Stimulated activated CD4-positive, alpha-beta T cell treated with anti-CD3 and anti-CD28 coated beads, Interleukin-15, amount 100 ng/mL, for 1 hour (primary cell): ENCODE measurements at places on chromosomes 4 and X.

- DNase-seq, result no peak
These were observed 111.3 kb downstream of the KLHL8 start for GRCh38 chr4:87109121-87109520.

DNA sequence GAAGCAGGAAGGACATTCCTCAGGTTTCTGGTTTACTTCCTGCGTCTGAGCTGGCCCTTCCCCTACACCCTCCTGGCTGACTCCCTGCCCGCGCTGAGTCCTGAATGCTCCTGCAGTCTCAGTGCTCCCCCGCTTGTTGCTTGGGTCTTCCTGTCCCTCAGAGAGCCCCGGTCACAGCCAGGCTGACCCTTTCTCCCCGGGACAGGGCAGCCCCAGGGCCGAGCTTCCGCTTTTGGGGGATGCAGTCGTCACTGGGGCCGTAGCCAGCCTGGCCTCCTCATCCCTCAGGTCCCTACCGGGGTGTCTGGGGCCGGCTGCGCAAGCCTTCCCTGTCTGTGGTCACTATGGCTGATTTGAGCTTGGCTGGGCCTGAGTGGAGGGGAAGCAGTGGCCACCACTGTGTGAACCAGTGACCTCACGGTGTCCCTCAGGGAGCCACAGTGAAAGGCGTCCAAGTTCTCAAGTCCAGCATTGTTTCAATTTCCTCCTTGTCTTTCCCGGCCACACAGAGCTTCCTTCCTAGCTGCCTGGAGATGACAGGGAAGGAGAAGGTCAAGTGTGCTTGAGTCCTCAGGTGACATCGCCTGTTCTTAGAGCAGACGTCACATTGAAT is 34.1 kb upstream of the ASMTL start:
- DNase-seq, result no peak

DNA sequence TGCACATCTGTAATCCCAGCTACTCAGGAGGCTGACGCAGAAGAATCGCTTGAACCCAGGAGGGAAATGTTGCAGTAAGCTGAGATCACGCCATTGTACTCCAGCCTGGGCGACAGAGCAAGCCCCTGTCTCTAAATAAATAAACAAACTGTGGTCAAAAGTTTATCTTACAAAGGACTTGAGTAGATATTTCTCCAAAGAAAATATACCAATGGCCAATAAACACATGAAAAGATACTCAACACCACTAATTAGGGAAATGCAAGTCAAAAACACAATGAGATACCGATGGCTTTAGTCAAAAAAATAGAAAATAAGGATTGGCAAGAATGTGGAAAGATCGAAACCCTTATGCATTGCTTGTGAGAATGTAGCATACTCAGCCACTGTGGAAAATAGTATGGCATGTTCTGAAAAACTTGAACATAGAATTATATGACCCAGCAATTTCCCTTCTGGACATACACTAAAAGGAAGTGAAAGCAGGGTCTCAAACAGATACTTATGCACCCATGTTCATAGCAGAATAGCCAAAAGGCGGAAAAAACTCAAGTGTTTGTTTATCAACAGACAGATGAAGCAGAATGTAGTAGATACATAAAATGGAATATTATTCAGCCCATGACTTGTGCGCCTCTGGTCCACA is 2.0 kb upstream of the CFAP97 start:
- DNase-seq, result no peak

DNA sequence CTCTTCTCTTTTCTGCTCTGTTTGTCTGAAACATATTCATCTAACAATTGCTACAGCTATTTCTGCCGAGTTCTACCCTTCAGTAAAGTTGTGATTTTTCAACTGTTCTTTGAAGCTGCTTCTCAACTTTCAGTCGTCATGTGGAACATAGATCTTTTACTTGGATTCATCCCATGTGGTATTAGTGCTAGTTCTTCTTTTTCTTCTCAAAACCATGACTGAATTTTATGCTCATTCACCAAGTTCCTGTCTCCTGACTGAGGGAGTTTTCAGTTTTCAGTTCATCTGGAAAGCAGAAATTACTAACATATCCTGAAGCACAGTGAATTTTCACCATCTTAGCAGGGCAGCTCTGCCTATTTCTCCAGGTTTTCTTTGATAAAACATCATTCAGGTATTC is 12.1 kb downstream of the ACSL4 start:
- DNase-seq, result no peak
